ELF-1 (cell line): ENCODE measurements at places on chromosomes 6 and 20.

DNA sequence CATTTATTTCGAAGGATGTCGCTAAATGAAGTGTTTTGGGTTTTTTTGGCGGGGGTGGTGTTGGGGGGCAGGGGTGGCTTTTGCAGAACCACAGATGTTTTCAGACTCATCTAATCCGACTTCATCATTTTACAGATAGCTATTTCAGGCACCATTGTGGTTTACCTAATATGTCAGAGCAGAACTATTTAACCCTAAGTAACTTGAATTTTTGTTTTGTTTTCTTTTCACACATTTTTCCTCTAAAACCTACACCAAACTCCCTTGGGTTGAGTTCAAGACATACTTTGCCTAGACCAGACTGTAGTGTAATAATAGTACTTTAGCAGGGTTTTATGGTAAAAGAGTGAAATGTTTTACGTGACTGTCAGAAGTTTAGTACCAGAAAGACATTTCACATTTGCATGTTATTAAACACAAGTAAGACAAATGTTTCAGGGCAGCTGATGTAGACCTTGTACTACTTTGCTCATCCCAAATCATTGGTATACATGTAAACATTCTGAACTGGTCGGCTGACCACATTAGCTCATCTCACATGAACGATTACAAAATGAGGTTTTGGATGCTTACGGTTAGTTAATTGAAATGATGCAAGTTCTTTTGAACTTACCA lies 37.7 kb downstream of the MAP3K4 start:
- DNase-seq: no peak

DNA sequence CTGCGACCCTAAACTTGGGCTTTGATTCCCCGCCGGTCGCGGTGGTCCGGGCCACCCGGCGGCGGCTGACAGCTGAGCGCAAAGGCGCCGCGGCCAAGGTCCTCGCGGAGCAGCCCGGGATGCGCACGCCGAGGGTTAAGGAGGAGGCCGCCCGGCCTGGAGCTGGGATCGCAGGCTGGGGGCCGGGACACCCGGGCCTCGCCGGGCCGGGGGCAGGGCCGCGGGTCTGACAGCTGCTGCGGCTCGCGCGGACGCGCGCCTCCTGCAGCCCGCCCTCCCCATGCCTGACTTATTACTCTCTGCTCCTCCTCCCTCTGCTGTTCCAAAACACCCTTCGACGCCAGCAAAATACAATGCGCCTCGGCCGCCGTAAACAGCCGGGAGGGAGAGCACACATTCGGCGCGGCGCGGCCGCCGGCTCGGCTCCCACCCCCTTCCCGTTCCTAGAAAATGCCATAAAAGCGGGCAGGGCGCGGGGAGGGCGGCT lies 746 bp downstream of the BACH2 start:
- peak; percentile 82 for DNase-seq

DNA sequence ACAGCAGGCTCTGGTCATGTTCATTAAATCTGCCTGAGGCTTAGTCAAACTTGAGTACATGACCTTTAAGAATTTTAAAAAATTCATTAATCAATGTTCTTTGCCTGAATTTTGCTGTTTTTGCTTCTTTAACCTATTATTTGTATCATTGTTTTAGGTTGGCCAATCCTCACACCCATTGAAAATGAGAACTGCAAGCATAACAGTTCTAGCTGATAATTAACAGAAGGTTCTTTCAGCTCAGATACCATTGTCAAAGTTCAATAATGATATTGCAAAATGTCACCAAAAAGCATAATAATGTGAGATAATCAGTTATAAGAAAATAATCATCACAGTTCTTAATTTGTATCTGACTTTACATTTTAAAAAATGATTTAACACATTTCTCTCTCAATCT lies 583.1 kb downstream of the TFAP2A start:
- DNase-seq: no peak

GRCh38 chr6:137272403-137272802 lies 53.2 kb upstream of the IFNGR1 start:
- no peak for DNase-seq

DNA sequence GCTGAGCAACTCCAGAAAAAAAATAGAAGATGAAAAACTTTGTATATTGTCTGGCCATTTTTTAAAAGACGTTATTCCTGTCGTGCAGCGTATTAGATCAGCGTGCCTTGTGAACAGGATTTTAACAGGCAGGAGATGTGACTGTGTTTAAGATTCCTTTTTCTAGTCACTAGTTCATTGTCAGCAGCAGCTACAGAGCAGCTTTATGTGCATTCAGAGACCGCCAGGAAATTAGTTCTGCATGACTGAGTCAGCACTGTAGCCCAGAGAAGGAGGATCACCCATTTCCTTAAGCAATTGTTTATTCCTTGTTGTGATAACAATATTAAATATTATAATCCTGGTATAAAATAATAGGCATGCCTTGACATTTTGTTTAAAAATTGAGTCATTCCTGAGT lies 75.4 kb upstream of the ADGRB3 start:
- no peak for DNase-seq

DNA sequence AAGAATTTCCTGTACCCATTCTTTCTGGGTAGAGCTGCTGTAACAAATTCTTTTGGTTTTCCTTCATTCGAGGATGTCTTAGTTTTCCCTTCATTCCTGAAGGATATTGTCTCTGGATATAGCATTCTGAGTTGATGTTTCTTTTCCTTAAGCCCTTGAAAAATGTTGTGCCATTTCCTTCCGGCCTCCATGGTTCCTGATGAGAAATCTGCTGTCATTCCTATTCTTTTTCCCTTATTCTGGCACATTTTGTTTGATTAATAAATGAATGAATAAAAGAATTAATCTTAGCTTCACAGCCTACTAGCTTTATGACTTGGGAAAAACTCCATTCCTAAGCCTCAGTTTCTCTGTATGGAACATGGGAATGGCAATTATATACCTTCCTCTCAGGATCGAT lies 173.1 kb downstream of the EYA2 start:
- no peak for DNase-seq

GRCh38 chr6:115796061-115796460 lies 264.6 kb downstream of the FRK start:
- no peak for DNase-seq

DNA sequence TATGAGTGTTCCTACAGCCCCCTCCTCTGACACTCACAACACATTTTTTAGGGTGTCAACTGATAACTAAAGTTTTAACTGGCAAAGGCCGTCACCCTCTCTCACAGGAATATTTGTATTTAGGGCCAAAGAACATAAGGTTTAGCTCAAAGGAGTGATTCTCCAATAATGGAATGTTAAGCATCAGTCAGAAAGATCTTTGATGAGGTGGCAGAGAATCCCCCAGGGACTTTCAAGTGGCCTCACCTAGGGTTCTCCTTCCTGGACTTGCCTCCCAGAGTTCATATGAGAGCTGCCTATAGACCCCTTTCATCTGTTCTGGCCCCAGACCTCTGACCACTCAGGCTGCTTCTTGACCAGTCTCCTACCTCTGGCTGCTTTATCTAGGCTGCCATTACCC lies 7.4 kb upstream of the SCUBE3 start:
- DNase-seq: no peak

DNA sequence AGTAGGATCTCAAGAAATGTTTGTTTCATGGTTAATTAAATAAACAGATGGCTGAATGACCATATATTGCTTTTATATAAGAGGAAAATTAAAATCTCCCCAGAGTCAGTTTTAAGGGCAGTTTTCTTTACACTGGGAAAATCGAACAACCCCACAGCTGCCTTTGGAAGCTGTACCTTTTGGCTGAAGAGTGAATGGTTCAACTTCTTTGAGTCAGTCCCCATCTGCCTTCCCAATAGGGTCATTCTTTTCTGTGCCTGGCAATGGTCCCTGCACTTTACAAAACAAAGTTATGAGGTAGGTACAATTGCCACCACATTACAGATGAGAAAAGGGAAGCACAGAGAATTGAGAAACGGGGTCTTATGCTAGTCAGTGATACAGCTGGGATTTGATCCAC lies 39.5 kb downstream of the TSHZ2 start:
- DNase-seq: no peak

GRCh38 chr20:41960166-41960565 lies 342.0 kb upstream of the CHD6 start:
- peak; percentile 54 for DNase-seq

DNA sequence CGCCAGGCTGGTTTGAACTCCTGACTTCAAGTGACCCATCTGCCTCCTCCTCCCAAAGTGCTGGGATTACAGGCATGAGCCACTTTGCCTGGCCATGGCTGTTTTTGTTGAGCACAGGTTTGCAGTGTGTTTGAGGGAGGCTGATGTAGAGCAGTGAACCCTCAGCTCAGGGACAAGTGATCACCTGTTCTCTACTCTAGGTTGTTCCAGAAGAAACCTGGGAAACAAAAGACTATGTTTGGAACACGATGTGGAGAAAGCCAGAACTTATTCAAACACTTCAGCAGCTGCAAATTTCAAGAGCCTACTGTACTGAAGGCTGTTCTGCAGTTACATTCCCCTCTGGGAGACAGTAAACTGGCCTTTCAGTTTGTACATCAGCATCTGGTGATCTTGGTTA lies 4.7 kb downstream of the TULP1 start:
- DNase-seq: no peak

DNA sequence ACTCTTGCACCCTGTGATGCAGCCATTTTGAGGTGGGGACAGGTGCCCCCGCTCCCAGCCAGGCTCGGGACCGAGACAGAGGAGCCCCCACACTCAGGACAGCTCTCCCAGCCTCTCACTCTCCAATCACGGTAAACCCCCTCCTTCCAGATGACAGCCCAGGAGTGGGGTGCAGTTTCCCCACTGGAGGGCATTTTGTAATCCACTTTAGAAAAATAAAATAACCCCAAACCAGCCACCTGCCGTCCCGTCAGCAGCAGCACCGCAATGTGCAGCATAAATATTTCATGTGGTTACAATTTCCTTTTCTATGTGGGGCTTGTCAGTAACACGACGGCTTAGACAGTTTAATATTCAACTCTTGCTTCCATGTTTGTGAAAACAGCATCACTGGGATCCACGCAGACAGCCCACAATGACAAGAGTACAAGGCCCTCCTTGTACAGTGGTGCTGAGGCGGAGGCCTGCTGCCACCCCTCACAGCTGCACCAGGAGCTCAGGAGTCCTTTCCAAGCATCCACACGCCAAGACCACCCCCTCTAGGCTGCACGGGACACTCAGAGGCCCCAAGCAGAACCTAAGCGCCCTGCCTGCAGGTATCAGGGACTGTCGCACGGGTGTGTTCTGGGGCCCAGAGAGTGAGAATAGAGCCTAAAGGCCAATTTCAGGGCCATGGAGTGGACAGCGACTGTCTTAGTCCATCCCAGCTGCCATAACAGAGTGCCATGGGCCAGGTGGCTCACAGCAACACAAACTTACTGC lies 116.7 kb downstream of the JPH2 start:
- DNase-seq: no peak

GRCh38 chr6:30206799-30207618 lies 6.2 kb downstream of the TRIM26 start:
- peak; percentile 73 for DNase-seq

- DNase-seq: no peak
Observed at GRCh38 chr6:1636971-1637871, 27.5 kb downstream of the FOXC1 start.

- no peak for DNase-seq
Observed at GRCh38 chr6:26360451-26361416, 4.3 kb upstream of the BTN3A2 start.

GRCh38 chr6:151436300-151436699 lies 15.6 kb downstream of the RMND1 start:
- DNase-seq: no peak

GRCh38 chr20:227439-228105 lies 514 bp downstream of the DEFB129 start:
- no peak for DNase-seq

- DNase-seq: peak; percentile 73
Observed at GRCh38 chr6:125314009-125314581, 12.3 kb upstream of the HDDC2 start.

DNA sequence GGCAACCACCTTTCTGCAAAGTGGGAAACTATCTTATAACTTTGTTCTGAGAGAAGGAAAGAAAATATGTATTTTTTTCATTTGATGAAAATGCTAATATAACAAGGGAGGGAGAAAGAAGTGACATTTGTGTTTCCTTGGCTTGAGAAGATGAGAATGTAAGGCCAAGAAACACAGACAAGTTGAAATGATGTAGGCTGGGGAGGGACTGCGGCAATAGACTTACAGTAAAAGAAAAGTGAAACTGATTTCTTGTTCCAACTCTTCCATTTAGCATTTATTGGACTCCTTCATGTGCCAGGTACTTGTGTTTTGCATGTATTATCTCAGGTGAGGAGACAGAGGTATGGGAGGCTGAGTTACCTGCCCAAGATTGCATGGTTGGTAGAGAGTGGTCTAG lies 130.9 kb downstream of the CARMIL1 start:
- no peak for DNase-seq

GRCh38 chr6:19719691-19720128 lies 117.5 kb upstream of the ID4 start:
- DNase-seq: peak; percentile 50

DNA sequence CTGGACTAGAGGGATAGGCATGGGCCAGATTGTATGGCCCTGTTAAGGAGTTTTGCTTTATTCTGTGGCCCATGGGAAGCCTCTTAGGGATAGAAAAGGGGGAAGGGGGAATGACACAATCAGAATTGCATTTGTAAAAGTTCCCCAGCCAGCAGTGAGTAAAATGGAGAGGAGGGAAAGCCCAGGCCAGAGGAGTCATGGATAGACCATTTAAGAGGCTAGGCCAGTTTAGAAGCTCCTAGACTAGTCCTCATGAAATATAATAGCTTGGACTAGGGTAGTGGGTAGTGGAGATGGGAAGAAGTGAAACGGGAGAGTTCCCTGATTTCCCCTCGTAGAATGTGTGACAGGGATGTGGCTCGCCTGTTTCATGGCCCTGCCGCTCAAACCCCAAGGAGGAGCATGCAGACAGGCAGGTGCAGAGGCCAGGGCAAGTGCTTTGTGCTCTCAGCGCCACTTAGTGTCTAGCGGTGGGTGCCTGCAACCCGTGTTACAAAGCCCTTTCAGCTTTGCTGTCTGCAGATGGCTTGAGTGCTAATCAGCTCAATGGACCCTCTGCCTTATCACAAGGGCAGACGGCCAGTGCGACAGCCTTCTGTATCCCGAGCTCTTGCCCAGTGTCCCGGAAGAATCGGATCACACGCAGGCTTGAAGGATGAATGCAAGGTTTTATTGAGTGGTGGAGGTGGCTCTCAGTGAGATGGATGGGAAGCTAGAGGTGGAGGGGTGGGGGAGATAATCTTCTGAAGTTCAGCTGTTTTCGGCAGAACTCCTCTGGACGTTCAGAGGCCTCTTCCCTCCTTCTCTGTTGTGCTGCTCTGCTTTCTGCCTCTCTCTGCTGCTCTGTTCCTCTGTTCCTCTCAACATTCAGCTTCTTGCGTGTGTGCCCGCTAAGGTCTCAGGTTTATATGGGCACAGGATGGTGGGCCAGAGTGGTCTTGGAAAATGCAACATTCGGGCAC lies 141.1 kb downstream of the CEP57L1 start:
- peak; percentile 76 for DNase-seq

GRCh38 chr6:104332364-104332763 lies 527.4 kb downstream of the HACE1 start:
- no peak for DNase-seq

GRCh38 chr6:392441-393390 lies 1.2 kb downstream of the IRF4 start:
- peak; percentile 29 for DNase-seq

DNA sequence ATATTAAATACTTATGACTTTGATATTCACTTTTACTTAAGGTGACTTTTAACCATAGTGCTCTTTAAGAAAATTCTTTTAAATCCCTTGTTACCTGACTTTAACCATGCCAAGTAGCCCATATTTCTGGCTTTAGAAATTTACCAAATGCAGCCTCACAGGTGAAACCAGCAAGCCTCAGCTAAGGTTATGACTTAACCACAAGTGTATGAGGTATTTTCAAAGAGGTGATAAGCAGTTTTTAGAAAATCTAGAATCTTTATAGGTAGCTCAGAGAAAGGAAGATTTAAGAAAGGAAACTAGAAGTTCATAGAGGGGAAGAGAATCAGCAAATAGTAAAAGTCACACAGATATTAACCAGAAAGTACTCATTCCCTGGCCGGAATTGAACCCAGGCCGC lies 661.9 kb upstream of the GJE1 start:
- no peak for DNase-seq
